Type B pancreatic cell (in vitro differentiated cells): ENCODE measurements at places on chromosomes 3 and 15.
A peak's percentile ranks its signal among the peaks of the same experiment; 100 is the strongest.

- no peak for DNase-seq
These were observed 190.7 kb downstream of the CD47 start for GRCh38 chr3:107899990-107900651.

GRCh38 chr3:49495023-49495422, 25.0 kb downstream of the DAG1 start:
- DNase-seq: no peak

DNA sequence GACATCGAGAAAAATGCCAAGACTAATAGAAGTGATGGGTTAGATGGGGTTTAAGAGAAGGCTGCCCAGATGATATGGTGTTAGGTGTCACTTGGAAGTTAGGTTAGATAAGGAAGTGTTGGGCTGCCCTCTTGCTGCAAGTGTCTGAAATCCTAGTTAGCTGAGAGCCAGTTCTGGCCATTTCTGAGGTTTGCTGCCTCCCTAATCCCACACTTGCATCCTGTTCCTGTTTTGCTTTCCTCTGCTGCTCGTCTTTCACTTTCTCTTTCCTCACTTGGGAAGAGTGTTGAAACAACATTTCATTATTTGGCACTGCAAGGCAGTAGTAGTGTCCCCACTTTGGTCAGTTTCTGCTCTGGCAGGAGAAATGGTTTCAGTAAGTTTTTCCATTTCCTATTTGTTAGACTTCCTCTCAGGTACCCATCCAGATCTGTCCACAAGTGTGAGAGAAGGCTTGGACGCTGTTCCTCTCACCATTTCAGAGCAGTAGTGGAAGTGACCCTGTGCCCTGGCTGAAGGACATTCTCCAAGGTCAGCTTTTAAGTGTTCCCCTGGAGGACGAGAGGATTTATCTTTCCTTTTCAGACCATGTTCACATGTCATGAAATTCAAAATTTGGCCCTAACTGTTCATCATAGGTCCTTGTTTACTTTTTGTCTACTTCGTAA, 93.3 kb downstream of the ADAMTSL3 start:
- DNase-seq: no peak

- no peak for DNase-seq
These were observed 68.0 kb upstream of the AP4E1 start for GRCh38 chr15:50840520-50840919.

GRCh38 chr15:45892182-45892581, 257.4 kb downstream of the SQOR start:
- DNase-seq: no peak

- no peak for DNase-seq
These were observed 29.6 kb upstream of the ADAMTS7 start for GRCh38 chr15:78840661-78841375.

DNA sequence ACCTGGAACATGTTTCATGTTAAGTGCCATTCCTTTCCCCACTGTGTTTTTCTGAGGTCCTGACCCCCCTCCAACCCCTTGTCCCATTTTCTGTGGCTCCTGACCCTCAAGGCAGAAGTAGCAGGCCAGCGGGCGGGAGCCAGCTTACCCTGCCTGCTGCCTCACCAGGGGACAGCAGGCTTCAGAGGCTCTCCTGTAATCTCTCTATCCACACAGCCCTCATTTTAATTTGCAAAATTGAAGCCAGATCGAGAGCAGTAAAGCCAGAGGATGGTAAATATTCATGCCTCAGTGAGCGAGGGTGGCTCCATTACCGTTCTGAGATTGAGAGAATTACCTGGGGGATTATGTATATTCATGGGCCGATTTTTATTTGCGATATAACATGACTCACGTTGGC, 147.6 kb downstream of the DNAJB8 start:
- DNase-seq: peak; percentile 3

DNA sequence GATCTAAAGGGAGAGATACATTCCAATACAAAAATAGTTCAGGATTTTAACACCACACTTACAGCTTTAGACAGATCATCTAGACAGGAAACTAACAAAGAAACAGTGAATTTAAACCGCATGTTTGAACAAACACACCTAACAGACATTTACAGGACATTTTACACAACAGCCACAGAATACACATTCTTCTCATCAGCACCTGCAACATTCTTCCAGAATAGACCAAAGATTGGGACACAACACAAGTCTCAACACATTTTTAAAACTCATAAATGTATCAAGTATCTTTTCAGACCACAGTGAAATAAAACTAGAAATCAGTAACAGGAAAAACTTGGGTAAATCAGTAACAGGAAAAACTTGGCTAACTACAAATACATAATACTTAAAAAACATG, 256.3 kb downstream of the MCTP2 start:
- DNase-seq: no peak

- no peak for DNase-seq
These were observed 52.2 kb upstream of the PCSK6 start for GRCh38 chr15:101541501-101542292.

DNA sequence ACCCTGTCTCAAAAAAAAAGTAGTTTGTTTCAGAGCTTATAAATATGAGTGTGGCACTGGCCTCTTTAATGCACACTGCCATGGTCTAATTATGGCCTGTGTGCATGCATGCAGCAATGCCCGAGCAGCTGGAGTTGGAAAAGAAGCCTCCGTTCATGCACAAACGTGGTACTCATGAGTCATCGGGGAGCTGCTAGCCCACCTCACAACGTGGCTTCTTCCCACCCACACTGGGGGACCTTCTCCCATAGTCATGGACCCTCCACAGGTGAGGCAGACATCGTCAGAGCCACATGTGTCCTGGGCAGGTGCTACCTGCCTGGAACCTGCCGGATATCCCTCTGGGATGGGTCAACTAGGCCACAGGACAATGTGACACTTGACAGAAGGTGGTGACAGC, 66.7 kb downstream of the ATP10A start:
- no peak for DNase-seq

- DNase-seq: no peak
These were observed 31.8 kb downstream of the FSTL1 start for GRCh38 chr3:120418866-120419490.
